Cerebellum (tissue), 4 donors: ENCODE measurements at places on chromosomes 5 and 9.

- no peak for DNase-seq
Observed at GRCh38 chr5:6752782-6753181, 39.5 kb downstream of the TENT4A start.

GRCh38 chr5:173888473-173889131 is 453 bp downstream of the CPEB4 start:
- no peak for DNase-seq

DNA sequence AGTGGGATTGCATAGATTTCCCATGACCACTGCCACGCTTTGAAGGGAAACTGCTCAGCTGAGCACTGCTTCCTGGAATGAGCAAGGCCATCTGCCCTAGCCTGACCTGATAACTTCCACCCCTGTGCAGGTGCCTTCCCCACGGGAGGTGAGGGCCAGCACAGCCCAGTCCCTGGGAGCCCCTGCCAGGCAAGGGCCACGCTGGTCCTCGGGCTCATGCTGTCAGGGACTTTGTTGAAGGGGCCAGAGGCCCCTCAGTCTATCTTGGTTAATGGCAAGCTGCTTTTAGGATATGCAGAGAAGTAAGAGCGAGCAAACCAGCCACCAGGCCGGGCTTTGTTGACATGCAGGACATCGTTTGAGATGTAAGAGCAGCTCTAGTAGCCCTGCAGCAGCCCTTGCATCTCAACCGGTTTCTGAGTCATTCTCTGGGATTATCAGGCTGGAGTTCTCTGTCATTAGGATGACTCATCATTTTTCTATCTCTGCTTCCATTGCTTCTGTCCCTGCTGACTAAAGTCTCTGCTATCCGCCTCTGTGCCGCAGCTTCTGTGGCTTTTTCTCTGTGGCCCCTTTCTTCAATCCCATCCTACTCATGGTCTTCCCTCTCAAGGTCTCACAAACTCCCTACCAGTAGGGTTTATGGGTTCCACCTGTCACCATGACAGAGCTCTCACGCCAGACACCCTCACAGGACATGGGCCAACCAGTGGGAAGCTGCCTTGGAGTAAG is 30.6 kb upstream of the IQGAP2 start:
- DNase-seq = no peak

DNA sequence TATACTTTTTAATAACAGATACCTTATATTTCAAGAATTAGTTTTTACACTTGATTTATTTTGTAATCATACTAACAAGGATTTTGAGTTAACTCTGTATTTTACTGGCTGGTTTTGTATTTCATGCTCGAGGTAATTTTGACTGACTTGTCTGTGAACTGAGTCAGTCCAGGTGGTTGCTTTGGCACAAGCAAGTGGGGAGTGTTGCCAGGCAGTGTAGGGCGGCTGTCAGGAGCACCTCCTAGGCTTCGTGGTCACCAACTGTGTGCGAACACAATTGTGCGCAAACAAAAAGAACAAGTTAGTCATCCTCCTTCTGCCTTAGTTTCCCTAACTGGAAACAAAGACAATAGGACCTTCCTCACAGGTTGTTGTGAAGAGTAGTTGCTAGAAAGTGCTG is 286.3 kb downstream of the ADGRV1 start:
- DNase-seq = peak; percentile 20

DNA sequence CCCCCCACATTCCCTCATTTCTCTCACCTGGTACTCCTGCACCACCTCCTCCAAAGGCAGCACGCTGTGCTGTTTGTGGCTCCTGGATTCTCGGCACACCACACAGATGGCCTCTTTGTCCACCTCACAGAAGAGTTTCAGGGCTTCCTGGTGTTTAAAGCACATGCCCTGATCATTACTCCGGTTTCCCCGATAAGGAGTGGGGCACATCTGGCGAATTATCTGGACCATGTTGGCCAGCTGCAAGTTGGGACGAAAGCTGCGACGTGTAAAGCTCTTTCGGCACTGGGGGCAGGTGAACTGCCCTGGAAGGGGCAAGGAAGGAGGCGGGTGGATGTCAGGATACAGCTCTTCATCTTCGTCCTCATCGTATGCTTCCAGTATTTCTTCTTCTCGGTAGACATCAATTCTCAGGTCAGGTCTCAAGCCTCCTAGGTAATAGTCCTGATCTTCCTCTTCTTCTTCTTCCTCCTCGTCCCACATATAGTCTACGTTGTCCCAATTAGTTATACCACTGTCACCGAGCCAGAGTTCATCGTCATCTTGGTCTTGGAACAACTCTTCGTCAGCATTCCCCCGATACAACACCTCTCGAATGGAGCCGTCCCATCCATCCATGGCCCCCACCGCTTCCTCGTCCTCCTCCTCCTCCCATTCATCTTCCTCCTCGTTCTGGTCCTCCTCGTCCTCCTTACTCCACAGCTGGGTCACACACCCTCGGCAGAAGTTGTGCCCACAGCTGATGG is 796 bp downstream of the TRIM52 start:
- no peak for DNase-seq

GRCh38 chr9:121798941-121799340 is 147.5 kb downstream of the DAB2IP start:
- no peak for DNase-seq

GRCh38 chr9:109166771-109167601 is at the start of gene FRRS1L:
Gene FRRS1L, minus strand, starts transcription at chr9:109167249. Its CDS starts 111 bp downstream, at chr9:109167138.
- DNase-seq = peak; percentile 89

DNA sequence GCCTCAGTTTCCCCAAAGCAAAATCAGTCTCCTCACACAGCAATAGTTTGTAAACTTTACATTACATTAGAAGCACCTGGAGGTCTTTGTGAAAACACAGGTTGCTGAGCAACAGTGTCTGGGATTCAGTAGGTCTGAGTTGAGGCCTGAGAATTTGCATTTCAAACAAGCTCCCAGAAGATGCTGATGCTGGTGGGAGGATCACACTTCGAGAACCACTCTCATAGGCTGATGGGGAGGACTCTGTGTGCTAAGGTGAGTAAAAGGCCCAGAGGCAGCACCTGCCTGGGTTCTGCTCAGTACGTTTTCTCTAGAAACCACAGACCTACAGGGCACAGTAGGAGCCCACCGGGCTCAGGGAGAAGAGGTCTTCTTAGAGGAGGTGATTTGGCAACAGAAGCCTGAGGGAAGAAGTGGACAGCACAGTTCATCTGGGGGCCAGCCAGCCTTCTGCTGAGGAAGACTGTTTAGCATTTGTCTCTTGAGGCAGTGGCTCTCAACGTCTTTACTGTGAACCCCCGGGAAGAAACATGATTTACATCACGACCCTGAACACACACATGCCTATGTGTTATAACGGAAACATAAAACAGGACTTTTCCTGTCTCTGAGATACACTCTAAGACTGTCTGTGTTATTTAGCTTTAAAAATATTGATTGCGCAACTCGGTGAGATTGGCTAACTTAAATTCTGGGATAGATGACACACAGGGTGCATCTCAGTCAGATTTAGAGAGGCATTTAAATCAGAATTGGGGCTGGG is 24.8 kb upstream of the DENND1A start:
- DNase-seq = no peak

GRCh38 chr9:36744678-36745077 is 172.0 kb downstream of the MELK start:
- DNase-seq = no peak

DNA sequence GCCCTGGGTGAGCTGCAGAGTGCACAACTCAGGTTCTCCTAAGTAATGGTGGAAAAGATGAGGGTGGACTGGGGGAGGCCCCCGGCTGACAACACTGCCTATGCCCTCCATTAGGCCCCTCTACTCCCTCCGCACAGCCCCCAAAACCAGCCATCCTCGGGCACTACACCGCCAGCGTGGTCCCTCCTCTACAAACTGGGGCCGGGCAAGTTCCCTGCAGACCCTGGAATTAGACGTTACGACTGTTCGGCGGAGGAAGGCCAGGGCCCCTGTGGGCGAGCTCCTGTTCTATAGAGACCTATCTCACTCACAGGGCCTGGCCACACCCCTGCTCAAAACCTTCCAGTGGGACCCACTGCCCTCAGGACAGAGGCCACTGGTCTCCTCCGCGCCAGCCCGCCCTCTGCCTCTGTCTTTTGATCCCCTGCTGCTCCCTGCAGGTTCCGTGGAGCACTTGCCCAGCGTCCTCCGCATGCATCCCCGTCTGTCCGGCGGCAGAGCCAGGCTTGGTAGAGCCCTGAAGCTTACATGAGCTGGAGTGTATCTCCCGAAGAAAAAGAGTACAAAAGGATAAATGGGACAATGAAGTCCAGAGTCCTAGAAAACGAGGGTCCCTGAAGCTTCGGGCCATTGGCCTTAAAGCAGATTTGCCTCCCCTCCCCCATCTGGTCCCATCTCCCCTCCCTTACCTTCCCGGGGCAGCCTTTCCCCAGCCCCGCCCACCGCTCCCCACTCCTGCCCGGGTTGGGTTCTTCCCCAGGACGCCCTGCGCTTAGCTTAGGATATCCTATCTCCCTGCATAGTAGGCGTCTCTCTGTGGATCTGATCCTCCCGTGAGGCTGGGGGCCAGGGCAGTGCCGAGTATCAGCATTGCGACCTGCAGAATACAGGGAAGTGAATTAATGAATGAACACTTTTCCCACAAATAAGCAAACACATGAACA is 71.3 kb downstream of the HRH2 start:
- DNase-seq = peak; percentile 36

GRCh38 chr5:10987276-10987924 is 226.4 kb upstream of the DAP start:
- DNase-seq = no peak

DNA sequence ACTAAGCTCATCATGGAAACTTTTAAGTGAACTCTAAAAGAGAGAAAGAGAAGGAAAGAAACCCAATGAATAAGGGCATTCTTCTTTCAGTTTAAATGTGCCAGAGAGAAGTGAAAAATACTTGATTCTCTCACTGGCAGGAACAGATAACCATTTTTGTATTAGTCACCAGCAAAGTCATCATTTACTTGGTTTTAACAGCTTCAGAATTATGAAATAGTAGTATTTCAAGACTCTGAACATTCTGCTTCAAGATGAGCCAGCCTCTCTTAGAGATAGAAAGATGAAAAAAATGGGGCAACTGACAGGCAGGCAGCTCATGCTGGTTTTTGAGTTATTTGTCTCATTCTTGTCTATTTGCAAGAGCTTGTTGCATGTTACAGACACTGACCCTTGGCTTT is 103.5 kb downstream of the GCNT1 start:
- DNase-seq = no peak

GRCh38 chr5:94900006-94900505 is 281.6 kb downstream of the SLF1 start:
- no peak for DNase-seq

- no peak for DNase-seq
Observed at GRCh38 chr9:25648116-25648515, 30.1 kb downstream of the TUSC1 start.

- no peak for DNase-seq
Observed at GRCh38 chr5:123438244-123438643, 15.0 kb upstream of the CEP120 start.

GRCh38 chr5:135127439-135128240 is 93.6 kb upstream of the PITX1 start:
- no peak for DNase-seq

GRCh38 chr5:35228310-35228709 is 2.0 kb downstream of the PRLR start:
- DNase-seq = no peak

DNA sequence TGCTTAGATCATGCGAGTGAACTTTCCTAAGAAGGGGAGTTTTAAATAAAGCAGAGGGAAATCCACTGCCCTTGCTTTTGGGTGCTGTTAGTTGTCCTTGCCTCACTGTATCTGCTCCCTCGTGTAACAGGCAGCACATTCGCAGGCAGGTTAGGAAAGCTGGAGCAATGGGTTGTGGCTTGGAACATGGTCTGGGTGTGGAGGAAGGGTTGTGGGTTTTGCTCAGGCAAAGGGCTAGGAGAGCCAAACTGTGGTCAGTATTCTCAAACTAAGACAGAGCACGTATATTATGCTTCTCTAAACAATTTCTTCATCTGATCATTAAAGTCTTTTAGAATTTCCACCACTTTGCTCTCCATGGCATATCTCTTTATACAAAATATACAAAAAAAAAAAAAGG is 135.7 kb downstream of the FANCC start:
- DNase-seq = no peak

- no peak for DNase-seq
Observed at GRCh38 chr5:133289686-133290367, 238.0 kb downstream of the HSPA4 start.

GRCh38 chr9:69104830-69105527 is 69.1 kb upstream of the TJP2 start:
- no peak for DNase-seq

GRCh38 chr9:133803745-133804144 is 65.6 kb upstream of the SARDH start:
- DNase-seq = no peak

- no peak for DNase-seq
Observed at GRCh38 chr5:158753354-158753753, 346.4 kb downstream of the EBF1 start.

DNA sequence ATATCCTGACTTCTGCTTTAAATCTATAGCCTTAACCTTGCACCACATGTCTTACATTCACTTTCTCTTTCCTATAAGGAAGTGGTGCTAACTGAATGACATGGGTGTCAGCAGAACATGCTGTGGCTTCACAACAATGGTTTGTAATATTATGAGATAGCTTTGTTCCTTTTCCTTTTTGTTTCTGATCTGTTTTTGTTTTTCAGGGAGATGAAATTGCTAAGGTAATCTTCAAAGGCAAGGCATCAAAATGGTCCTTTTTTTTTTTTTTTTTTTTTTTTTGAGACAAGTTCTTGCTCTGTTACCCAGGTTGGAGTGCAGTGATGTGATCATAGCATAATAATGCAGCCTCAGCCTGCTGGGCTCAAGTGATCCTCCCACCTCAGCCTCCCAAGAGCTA is 53.6 kb upstream of the RANBP6 start:
- DNase-seq = no peak

- no peak for DNase-seq
Observed at GRCh38 chr5:62473209-62473608, 60.6 kb downstream of the IPO11 start.

GRCh38 chr5:138937392-138938387 is 62.6 kb upstream of the LRRTM2 start:
- no peak for DNase-seq

GRCh38 chr5:119332978-119333401 is 22.8 kb upstream of the TNFAIP8 start:
- DNase-seq = no peak

DNA sequence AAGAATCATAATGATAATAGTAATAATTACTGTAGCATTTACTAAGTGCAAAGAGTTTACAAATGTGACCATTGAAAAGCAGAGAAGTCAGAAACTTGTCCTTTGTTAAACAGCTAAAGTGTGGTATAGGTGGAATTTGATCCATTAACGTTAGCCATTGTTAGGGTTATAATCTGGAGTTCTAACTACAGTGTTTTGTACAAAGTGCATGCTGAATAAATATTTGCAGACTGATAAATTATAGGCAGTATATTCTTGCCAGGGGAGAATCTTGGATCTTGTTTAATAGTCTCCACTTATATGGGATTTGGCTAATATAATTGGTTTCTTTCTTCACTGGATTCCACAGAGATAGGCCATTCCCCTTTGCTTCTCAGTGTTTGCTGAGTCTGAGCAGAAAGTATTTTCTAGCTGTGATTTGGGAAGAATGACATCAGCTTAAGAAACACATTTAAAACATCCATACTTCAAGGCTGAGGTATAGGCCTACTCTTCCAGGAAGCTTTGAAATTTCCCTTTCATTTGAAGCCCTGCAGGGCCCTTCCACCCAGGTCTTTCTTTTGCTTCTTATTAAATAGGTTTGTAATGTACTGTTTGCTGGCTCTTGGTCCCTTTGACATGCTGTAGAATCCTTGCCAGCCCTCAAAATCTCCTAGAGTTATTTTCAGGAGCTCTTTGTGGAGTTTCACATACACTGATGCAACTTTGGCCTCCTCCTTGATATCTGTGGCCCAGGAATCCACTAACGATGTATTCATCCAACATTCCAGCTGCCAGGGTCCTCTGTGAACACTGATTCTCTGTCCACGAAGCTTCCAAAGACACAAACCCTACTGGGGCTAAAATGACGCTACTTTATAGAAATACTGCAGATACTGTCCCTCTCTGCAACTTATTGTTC is 51.4 kb downstream of the ATP10B start:
- DNase-seq = no peak
